ENCODE measurements at places on chromosomes 11 and 22. TPM values are rescaled to one million over a fixed set of nuclear protein-coding genes. Genes with fewer than 3 reads are reported as not detected.

DNA sequence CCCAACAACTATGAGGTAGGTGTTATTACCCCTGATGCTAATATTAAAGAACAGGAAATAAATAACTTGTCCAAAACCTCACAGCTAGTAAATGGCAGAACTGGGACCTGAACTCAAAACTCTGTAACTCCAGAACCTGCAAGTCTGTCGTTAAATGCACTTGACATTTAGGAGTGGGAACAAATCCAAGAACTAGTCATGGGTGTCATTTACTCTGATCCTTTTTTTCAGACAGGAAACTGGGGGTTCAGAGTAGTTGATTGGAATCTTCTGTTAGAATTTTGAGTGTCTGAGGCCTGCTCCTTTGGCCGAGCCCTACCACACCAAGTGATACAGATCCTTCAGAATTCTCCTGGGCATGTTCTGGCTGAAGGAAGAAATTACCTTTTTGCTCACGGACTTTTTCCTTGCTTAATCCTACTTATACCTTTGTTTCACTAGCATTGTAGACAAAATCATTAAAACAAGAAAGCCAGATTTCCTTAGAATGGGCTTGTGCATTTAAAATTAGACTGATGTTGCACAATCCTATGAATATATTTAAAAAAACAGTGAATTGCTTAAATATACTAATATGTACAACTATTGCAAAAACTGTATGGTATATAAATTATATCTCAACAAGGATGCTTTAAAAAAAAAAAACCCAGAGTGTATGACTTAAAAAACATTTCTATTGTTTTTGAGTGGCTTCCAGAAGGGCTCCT is 1.4 kb upstream of the YAP1 start:
- H3K27ac ChIP-seq: no peak overlapping the region
- no peaks in the 10 kb centered on the region for H3K36me3 ChIP-seq
- no peak overlapping the region for H3K4me3 ChIP-seq

DNA sequence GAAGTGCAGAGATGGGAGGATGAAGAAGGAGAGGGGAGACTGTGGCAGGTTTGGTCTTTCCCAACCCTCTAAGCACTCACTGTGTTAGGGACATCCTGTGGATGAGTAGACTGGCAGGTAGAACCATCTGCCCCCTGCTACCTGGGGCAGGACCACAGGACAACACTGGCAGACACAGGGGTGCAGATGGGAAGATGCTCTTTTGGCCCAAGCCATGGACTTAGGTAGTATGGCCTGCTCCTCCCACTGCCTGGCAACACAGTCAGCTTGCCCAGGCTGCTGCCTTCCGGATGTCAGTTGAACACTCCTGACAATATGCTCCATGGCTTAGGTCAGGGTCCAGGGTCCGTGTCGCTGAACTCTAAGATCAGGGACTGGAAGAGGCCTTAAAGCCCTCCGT is 140.7 kb upstream of the NAV2 start:
- no peaks in the 10 kb centered on the region for H3K27me3 ChIP-seq
- DNase-seq: no peak
- H3K27ac ChIP-seq: no peak overlapping the region
- no peak overlapping the region for H3K4me3 ChIP-seq
- H3K4me1 ChIP-seq: no peaks in the 10 kb centered on the region
- no peaks in the 10 kb centered on the region for H3K36me3 ChIP-seq

DNA sequence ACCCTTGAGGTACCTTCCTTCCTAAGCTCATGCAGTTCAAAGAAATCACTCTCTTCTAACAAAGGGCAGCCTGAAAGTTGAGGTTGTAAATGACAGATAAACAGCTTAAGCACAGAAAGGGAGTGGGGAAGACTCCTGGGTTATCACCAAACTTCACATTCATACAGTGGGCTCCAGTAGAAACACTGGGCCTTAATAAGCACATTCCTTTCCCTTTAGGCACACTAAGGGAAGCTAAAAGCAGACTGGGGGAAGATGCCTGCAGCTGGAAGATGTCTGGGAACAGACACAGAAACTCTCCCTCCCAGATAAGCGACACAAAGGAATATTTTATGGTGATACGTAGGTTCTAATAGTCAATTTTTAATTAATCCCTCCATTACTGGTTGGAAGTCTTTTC is 350.3 kb upstream of the MPPED2 start:
- no peak overlapping the region for H3K27ac ChIP-seq
- no peaks in the 10 kb centered on the region for H3K36me3 ChIP-seq
- no peaks in the 10 kb centered on the region for H3K27me3 ChIP-seq
- no peak for DNase-seq
- no peaks in the 10 kb centered on the region for H3K4me1 ChIP-seq

DNA sequence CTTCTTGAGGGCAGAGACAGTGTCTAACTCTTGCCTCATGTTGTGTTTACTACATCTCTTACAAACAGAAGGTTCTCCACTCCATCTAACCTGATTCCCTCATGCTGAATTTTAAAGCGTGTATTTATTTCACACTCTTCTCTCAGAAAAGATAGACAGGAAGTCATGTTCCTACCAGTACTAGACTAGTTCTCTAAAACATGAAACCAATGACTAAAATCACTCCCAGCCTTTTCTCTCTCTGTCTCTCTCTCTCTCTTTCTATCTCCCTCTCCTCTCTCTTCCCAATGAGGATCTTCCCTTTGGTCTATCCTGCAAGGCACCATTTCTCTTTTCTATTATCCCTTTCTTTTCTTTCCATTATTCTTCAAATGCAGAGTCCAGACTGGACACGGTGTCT is 391.9 kb upstream of the CADM1 start:
- no peaks in the 10 kb centered on the region for H3K4me1 ChIP-seq
- H3K4me3 ChIP-seq: no peak overlapping the region
- H3K36me3 ChIP-seq: no peaks in the 10 kb centered on the region
- no peak overlapping the region for H3K27ac ChIP-seq

DNA sequence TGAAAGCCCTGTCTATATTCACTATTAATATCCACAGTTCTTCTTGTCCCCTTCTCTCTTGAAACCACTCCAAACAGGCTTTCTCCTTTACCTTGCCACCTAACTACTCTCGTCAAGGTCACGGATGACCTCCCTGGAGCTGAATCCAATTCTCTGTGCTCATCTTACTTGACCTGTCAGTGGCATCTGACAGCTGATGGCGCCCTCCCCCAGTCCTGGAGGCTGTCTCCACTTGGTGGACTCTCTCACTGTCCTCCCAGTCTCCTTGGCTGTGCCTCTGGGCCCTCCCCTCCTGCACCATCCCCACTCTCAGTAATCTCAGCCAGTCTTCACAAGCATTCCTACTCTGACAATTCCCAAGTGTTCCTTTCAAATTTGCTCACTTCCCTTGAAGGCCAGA is 8.7 kb downstream of the TNKS1BP1 start:
- peaks cover 64% of the 10 kb centered on the region for H3K4me1 ChIP-seq
- H3K27ac ChIP-seq: peak overlapping the region; percentile 54
- peak; percentile 34 for DNase-seq

OR51B4 gene
- not detected for total RNA-seq

OR4A16 gene
- total RNA-seq: not detected

OR10D3 gene
- not detected for total RNA-seq

SLC16A8 gene
- total RNA-seq: 0.36 TPM
